ENCODE measurements at places on chromosomes 12 and 14. TPM values are rescaled to one million over a fixed set of nuclear protein-coding genes. Genes with fewer than 3 reads are reported as not detected.

GRCh38 chr12:99767809-99768208 is 120.3 kb downstream of the GARIN6 start:
- DNase-seq, result no peak

GRCh38 chr12:24499151-24500146 is 449.5 kb downstream of the BCAT1 start:
- no peak for DNase-seq

DNA sequence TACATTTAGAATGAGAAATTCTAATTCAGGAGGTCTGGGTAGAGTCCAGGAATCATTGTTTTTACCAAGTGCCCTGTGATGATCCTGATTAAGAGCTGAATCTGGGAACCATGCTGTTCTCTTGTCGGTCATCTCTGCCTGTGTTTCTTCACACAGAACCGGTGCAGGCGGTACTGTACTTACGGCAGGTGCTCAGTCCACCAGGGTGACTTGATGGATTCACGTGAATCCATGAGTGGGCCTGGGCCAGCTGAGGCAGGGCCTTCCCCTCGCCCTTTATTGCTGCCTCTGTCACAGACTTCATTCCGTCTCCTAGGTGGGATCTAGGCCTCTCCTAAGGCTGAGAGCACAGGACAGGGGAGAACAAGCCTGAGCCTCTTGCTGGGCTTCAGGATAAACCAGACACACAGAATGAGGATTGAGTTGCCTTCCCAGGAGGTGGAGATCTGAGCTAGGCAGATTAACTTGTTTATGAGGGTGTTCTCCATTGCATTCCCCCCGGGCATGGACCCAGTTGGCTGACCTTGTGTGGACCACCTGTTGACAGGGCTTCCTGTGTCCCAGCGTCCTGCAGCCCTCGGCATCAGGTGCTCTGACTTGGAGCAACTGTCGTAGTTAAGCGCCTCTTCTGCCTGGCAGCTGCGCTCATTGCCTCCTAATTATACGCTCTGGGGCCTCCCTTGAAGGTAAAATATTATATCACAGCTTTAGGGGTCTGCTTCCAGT is 42.1 kb downstream of the B4GALNT3 start:
- no peak for DNase-seq

Gene PLEKHD1
- polyA plus RNA-seq, result 3.7 TPM

- DNase-seq, result no peak
These were observed 98.9 kb downstream of the RERG start for GRCh38 chr12:15122344-15122743.

GRCh38 chr14:75267141-75267721 is 11.4 kb upstream of the FOS start:
- DNase-seq, result no peak

DNA sequence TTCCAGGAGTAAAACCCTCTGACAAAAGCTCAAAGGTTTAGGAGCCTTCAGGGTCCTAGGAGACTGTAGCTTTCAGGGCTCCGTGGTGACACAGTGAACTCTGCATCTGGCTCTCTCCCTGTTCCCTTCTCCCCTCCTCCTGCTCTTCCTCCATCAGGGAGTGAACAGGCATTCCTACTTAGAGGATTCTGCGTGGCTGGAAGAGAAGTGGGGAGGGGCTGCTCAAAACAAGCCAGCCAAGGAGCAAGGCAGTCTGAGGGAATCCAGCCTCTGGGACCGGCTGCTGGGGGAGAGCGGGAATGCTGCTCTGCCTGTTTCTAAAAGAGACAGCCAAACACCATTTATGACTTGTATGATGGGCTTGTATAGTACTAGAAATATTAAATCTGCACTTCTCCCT is 49.5 kb downstream of the RBMS2 start:
- DNase-seq, result no peak

Gene VTI1B
- polyA plus RNA-seq, result 99.7 TPM

GRCh38 chr14:23801766-23802165 is 151.8 kb upstream of the DHRS4 start:
- DNase-seq, result no peak

Gene RERG
- polyA plus RNA-seq, result 34.2 TPM

- DNase-seq, result no peak
These were observed 653 bp downstream of the PA2G4 start for GRCh38 chr12:56104815-56105608.

DNA sequence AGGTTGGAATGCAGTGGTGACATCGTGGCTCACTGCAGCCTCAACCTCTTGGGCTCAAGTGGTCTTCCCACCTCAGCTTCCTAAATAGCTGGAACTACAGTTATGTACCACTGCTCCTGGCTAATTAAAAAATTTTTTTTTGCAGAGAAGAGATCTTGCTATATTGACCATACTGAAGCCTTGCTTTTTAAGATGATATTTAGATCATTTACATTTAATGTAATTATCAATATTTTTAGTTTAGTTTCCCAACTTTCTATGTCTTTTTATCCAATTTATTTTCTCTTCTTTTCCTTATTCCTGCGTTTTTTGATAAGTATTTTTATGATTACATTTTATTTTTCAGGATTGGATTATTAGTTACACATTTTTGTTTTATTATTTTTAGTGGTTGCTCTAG is 340.1 kb downstream of the APAF1 start:
- no peak for DNase-seq

DNA sequence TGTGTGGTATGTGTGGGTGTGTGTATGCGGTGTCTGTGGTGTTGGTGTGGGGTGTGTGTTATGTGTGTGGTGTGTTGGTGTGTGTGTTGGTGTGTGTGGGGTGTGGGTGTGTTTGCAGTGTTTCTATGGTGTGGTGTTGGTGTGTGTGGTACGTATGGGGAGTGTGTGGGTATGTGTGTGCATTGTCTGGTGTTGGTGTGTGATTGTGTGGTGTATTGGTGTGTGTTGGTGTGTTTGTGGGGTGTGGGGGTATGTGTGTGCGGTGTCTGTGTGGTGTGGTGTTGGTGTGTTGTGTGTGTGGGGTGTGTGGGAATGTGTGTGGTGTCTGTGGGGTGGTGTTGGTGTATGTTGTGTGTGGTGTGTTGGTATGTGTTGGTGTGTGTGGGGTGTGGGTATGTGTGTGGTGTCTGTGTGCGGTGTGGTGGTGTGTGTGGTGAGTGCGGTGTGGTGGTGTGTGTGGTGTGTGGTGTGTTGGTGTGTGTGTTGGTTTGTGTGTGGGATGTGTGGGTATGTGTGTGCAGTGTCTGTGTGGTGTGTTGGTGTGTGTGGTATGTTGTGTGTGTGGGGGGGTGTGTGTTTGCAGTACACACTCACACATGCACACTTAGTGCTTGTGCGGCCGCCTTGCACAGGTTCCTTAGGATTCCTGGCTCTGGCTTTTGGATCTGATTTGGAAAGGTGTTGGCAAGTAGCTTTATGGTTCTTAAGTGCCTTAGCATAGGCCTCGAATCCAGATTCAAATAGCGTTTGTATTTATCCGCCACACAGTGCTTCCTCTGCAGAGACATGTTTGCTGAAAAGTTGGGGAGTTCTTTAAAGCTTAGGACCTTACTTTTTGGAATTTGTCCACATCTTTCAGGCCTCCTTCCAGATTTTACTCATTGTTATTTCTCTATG is 16.4 kb downstream of the MLXIP start:
- DNase-seq, result no peak

Gene CARMIL3
- polyA plus RNA-seq, result 1.3 TPM

Gene MTA1
- polyA plus RNA-seq, result 71.1 TPM

GRCh38 chr12:116161588-116161987 is 115.9 kb downstream of the MED13L start:
- no peak for DNase-seq

Gene CYP46A1
- 1.4 TPM for polyA plus RNA-seq

GRCh38 chr12:19689226-19689625 is 249.9 kb downstream of the AEBP2 start:
- DNase-seq, result no peak

Gene ARMH4
- polyA plus RNA-seq, result 72.3 TPM

Gene TDP1
- 25.3 TPM for polyA plus RNA-seq

DNA sequence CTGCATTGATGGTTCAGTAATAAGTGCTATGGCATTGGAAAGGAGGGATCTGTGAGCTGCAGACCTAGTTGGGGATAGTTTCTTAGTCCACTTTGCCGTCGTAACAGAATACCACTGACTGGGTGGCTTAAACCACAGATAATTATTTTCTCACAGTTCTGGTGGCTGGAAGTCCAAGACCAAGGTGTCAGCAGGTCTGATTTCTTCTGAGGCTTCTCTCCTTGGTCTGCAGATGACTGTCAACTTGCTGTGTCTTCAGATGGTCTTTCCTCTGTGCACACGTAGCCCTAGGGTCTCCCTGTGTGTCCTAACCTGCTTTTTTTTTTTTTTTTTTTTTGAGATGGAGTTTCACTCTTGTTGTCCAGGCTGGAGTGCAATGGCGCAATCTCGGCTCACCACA is 126.1 kb downstream of the MYRFL start:
- DNase-seq, result no peak

DNA sequence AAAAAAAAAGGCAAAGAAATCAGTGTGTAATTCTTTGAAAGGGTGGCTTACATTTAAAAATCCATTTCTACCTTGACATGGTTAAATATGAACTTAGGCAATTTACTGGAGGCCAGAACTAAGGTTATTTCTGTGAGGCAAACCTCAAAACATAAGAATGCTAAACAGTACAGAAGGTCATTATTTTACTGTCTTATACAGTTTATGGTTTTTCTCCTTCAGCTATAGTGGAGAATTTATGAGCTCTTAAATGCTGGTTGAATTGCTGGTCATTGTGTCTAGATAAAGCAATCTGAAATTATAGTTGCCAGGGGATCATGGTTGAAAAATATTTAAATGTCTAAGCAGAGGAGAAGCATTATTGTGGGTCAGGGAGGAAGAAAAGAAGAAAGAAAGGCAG is 70.5 kb downstream of the TRIM9 start:
- DNase-seq, result no peak

GRCh38 chr12:62760779-62761178 is 174.2 kb downstream of the PPM1H start:
- no peak for DNase-seq

GRCh38 chr12:109717390-109718357 is 4.0 kb downstream of the FAM222A start:
- DNase-seq, result no peak

DNA sequence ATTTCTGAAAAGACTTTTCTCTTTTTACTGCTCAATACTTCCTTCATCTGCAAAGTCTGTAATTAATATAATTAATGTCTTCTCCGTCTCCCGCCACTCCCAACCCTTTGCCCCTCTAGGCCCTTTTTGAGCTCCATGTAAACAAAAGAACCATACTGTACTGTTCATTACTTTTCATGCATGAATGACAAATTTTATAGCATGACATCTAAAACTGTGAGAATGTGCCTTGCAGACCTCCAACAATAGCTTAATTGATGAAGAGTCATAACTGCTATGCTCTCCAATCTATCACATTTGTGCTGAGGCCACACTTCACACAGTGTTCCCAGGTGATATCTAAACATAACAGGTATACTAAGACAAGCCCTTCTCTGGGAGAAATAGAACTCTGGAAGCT is 1122.7 kb upstream of the ATXN7L3B start:
- DNase-seq, result no peak

- no peak for DNase-seq
These were observed 97.8 kb downstream of the SEC23A start for GRCh38 chr14:39005044-39005880.

- DNase-seq, result no peak
These were observed 468.5 kb upstream of the MGAT4C start for GRCh38 chr12:86724716-86725115.

DNA sequence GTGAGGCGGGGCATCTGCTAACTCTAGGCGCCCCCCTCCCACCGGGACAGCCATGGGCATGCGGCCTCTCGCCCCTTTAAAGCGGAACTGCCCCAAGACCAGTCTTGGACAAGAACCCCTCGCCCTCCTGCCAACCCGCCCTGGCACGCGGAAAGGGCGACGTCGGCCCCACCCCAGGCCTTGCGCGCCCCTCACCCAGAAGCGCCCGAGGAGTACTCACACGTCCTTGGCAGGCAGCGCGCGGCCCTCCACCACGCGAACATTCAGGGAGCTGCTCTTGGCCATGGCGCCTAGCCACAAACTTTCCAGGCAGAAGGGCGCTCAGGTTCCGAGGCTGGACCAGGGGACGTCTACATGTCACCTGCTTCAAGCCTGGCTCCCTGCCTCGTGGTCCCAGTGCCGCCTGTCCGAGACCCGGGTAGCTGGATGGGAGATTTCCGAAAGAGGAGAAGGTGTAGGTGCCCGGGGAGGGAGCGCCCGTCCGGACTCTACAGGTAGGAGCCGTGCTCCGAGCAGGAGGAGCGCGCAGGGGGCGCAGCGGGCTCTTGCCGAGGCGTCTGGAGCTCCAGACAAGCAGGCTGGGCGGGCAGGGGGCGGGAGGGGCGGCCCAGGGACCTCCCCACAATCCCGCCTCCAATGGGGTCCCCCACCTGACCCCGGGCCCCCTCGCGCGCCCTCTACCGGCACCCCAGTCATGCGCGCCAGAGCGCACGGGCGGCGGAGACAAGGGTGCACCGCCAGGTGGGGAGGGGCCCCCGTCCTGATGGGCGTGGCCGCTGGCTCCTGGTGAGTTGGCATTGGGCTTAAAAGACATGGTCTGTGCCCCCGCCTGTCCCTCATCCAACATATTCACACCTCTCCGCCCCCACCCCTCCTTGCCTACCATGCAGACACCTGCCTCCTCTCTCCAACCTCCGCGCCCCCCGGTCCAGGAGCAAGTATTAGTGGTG is at the start of gene RASAL1:
RASAL1 (minus strand) TSS at position 584 of the 950 bp plus-strand sequence; CDS start at position 285, 299 bp downstream.
- no peak for DNase-seq

DNA sequence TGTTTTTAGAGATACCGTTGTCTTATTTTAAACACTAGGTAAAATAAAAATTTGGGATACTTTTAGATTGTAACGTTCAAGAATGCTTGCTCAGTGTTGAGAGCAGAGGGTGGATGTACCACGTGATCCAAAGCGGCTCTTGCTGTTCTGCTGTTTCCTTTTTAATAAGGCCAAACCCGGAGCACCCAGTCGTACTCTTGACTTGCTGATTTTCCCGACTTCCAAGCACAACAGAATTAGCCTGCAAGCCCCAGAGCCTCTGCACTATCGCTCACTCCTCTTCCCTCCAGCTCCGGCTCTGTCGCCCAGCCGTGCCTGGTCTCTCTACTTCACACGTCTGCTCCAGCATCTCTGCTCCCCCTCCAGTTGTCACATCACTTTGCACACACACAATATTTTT is 77.3 kb downstream of the EMP1 start:
- no peak for DNase-seq

All from left renal cortex interstitium (tissue), 4 donors.